ENCODE measurements at places on chromosomes 13 and 19. TPM values are rescaled to one million over a fixed set of nuclear protein-coding genes. Genes with fewer than 3 reads are reported as not detected.

Gene NANOS3
- not detected for total RNA-seq

Gene TMEM221
- total RNA-seq, result not detected

DNA sequence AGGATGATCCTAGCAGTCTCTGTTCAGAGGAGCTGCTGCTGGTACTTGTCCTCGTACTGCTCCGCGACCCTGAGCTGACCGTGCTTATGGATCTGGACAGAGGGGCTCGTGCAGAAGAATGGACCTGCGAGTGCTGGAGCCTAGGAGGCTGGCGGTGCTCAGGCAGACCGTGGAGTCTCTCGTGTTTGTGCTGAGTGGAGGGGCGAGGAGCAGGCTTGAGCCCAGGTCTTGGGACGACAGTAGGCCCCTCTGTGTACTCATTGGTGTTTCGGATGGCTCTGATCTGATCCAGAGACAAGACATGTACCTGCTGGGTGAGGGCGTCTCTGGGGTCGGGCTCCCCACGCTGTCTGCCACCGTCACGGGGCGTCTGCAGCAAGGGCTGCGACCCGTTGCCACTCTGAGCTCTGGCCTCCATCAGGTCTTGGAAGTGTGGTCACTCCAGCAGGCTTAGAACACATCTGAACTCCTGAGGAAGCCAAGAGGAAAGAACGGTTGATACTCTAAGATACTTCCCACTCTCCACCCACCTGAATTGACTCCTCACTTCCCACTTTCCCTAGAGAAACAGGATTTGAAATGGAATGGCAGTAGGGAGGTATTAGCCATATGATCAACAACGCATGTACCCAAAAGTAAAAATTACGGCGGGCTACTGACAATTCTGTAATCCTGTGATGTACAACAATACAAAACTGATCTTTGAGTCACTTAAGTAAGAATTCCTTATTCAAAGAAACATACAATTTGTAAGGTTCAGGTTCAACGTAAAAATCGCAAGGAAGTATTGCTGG, 3.4 kb downstream of the SPRY2 start:
- DNase-seq, result no peak
- H3K27me3 ChIP-seq, result no peaks in the 10 kb centered on the region
- H3K27ac ChIP-seq, result peak overlapping the region; percentile 71
- peak overlapping the region; percentile 15 for H3K4me3 ChIP-seq
- no peaks in the 10 kb centered on the region for H3K36me3 ChIP-seq

DNA sequence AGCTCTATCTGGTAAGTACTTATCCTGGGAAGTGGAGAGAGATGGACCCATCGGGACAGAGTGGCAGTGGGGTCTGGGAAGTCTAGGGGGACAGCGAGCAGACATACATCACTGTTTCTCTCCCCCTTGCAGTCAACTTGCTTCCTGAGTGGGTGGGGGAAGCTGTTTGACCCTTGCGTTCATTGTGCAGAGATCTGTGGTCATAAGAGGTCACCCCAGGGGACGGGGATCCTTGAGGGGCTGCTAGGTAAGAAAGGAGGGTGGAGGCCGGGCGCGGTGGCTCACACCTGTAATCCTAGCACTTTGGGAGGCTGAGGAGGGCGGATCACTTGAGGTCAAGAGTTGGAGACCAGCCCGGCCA, 474 bp downstream of the ARHGEF18 start:
- DNase-seq, result no peak
- H3K4me3 ChIP-seq, result peak overlapping the region; percentile 29
- H3K27me3 ChIP-seq, result no peaks in the 10 kb centered on the region
- H3K4me1 ChIP-seq, result no peaks in the 10 kb centered on the region

- no peaks in the 10 kb centered on the region for H3K4me1 ChIP-seq
- DNase-seq, result no peak
- no peak overlapping the region for H3K4me3 ChIP-seq
- no peaks in the 10 kb centered on the region for H3K27me3 ChIP-seq
- H3K36me3 ChIP-seq, result no peaks in the 10 kb centered on the region
These were observed 361.5 kb downstream of the ENOX1 start for GRCh38 chr13:43425234-43425633.

- H3K27me3 ChIP-seq, result no peaks in the 10 kb centered on the region
- H3K36me3 ChIP-seq, result peaks cover 12% of the 10 kb centered on the region
- DNase-seq, result no peak
- H3K4me3 ChIP-seq, result no peak overlapping the region
- peak overlapping the region; percentile 96 for H3K27ac ChIP-seq
- peaks cover 11% of the 10 kb centered on the region for H3K4me1 ChIP-seq
These were observed 4.5 kb downstream of the LDLR start for GRCh38 chr19:11093689-11094238.
